ENCODE measurements at places on chromosomes 1 and 21.

DNA sequence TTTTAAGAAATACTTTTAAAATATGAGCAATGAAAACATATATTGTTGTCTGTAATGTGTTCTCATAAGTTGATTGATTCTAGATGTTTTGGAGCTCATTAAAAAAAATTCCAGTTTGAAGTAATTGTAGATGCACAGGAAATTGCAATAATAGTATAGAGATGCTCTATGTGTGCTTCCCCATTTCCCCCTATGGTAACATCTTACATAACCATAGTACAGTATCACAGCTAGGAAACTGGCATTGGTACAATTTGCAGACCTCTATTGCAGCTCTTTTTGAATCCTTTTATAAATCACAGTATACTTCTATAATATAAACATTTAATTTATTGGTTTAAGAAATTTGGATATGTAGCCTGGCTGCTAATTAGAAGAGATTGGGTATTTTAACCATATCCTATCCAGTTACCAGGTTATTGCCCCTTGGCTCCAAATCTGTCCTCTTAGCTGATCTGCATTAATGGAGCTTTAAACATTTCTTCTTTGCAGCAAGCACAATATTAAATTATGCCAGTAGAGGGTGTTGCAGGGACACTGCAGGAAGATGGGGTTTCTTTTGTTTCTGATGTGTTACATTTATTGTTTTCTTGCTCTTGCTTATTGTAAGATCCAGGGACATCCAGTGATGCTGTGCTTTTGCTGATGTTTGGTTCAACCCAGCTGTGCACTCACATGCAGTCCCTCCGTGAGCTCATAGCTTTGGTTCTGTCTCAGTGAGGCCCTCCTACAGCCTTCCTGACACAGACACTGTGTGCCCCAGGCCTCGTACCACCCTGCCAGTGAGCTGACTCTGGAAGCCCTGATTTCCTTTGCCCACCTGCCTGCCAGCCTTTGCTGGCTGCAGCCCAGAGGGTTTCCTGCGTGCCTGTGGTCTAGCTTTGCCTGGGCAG is 103.3 kb downstream of the RABGAP1L start:
- DNase-seq, result peak; percentile 53

- DNase-seq, result no peak
These were observed 586.4 kb upstream of the ZRANB2 start for GRCh38 chr1:71667216-71667615.

- DNase-seq, result no peak
These were observed 48.6 kb downstream of the GNG12 start for GRCh38 chr1:67784545-67785186.

GRCh38 chr1:69898403-69898947 is 306.9 kb downstream of the LRRC40 start:
- no peak for DNase-seq
